Gastroesophageal sphincter (tissue), 4 donors: ENCODE measurements at places on chromosomes 4 and X. TPM values are rescaled to one million over a fixed set of nuclear protein-coding genes. Genes with fewer than 3 reads are reported as not detected.

The ESX1 gene
- not detected for total RNA-seq

The LDB2 gene
- 28.3 TPM for total RNA-seq

The NPY5R gene
- 0.12 TPM for total RNA-seq

The BRS3 gene
- not detected for total RNA-seq

The RHOXF2 gene
- not detected for total RNA-seq

The CSAG1 gene
- total RNA-seq, result not detected

GRCh38 chr4:11446155-11446811, 17.6 kb upstream of the HS3ST1 start:
- no peak for ATAC-seq
- no peak overlapping the region for H3K4me3 ChIP-seq
- H3K36me3 ChIP-seq, result no peaks in the 10 kb centered on the region
- peak overlapping the region; percentile 3 for H3K27ac ChIP-seq
- H3K27me3 ChIP-seq, result no peaks in the 10 kb centered on the region

GRCh38 chr4:183343730-183344129, 21.5 kb upstream of the CLDN24 start:
- no peak overlapping the region for H3K4me3 ChIP-seq
- no peak for ATAC-seq
- no peak overlapping the region for H3K27ac ChIP-seq
- H3K27me3 ChIP-seq, result peaks cover 49% of the 10 kb centered on the region

DNA sequence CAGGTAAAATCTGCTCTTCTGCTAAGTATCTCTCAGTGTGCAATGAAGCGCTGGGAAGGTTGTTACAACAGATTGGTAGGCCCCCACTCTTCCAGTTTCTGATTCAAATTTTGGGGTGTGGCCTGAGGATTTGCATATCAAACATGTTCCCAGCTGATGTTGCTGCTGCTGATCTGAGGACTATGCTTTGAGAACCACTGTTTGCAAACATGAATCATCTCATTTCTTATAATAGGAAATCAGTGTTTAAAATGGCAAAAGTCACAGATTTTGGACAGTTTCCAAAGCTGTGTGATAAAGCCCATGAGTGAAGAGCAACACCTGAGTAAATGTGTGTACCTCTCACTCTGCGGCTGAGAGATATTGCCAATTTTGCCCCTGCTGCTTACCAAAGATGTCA, 36.2 kb upstream of the NDNF start:
- H3K4me1 ChIP-seq, result no peaks in the 10 kb centered on the region
- no peak for ATAC-seq
- no peaks in the 10 kb centered on the region for H3K36me3 ChIP-seq
- no peaks in the 10 kb centered on the region for H3K27me3 ChIP-seq

GRCh38 chrX:3046253-3047240, 5.3 kb downstream of the ARSF start:
- H3K4me3 ChIP-seq, result no peak overlapping the region
- ATAC-seq, result no peak
- H3K4me1 ChIP-seq, result no peaks in the 10 kb centered on the region
- H3K27me3 ChIP-seq, result no peaks in the 10 kb centered on the region
- H3K36me3 ChIP-seq, result no peaks in the 10 kb centered on the region

GRCh38 chrX:130079824-130080406, 30.4 kb downstream of the ELF4 start:
- H3K4me1 ChIP-seq, result no peaks in the 10 kb centered on the region
- H3K4me3 ChIP-seq, result no peak overlapping the region
- no peaks in the 10 kb centered on the region for H3K27me3 ChIP-seq
- H3K27ac ChIP-seq, result no peak overlapping the region
- peak; percentile 64 for ATAC-seq
- no peaks in the 10 kb centered on the region for H3K36me3 ChIP-seq

- no peaks in the 10 kb centered on the region for H3K36me3 ChIP-seq
- no peak overlapping the region for H3K27ac ChIP-seq
- no peak for ATAC-seq
- H3K4me3 ChIP-seq, result no peak overlapping the region
Measured at GRCh38 chr4:80116516-80116915, 43.5 kb upstream of the ANTXR2 start.

GRCh38 chr4:658681-659667, 15.1 kb downstream of the ATP5ME start:
- no peak overlapping the region for H3K27ac ChIP-seq
- no peak for ATAC-seq
- H3K4me1 ChIP-seq, result peaks cover 12% of the 10 kb centered on the region
- H3K36me3 ChIP-seq, result no peaks in the 10 kb centered on the region
- no peak overlapping the region for H3K4me3 ChIP-seq

GRCh38 chr4:122156819-122157218, 4.7 kb downstream of the BLTP1 start:
- H3K27ac ChIP-seq, result no peak overlapping the region
- no peak overlapping the region for H3K4me3 ChIP-seq
- peaks cover 10% of the 10 kb centered on the region for H3K36me3 ChIP-seq
- ATAC-seq, result no peak
- H3K4me1 ChIP-seq, result peaks cover 52% of the 10 kb centered on the region

GRCh38 chr4:1078490-1078889, 34.9 kb downstream of the RNF212 start:
- H3K36me3 ChIP-seq, result no peaks in the 10 kb centered on the region
- ATAC-seq, result no peak
- no peaks in the 10 kb centered on the region for H3K4me1 ChIP-seq
- no peak overlapping the region for H3K4me3 ChIP-seq

- H3K27ac ChIP-seq, result no peak overlapping the region
- no peaks in the 10 kb centered on the region for H3K36me3 ChIP-seq
- no peaks in the 10 kb centered on the region for H3K27me3 ChIP-seq
- ATAC-seq, result no peak
- H3K4me3 ChIP-seq, result no peak overlapping the region
Measured at GRCh38 chr4:159006202-159006601, 96.7 kb upstream of the RAPGEF2 start.

DNA sequence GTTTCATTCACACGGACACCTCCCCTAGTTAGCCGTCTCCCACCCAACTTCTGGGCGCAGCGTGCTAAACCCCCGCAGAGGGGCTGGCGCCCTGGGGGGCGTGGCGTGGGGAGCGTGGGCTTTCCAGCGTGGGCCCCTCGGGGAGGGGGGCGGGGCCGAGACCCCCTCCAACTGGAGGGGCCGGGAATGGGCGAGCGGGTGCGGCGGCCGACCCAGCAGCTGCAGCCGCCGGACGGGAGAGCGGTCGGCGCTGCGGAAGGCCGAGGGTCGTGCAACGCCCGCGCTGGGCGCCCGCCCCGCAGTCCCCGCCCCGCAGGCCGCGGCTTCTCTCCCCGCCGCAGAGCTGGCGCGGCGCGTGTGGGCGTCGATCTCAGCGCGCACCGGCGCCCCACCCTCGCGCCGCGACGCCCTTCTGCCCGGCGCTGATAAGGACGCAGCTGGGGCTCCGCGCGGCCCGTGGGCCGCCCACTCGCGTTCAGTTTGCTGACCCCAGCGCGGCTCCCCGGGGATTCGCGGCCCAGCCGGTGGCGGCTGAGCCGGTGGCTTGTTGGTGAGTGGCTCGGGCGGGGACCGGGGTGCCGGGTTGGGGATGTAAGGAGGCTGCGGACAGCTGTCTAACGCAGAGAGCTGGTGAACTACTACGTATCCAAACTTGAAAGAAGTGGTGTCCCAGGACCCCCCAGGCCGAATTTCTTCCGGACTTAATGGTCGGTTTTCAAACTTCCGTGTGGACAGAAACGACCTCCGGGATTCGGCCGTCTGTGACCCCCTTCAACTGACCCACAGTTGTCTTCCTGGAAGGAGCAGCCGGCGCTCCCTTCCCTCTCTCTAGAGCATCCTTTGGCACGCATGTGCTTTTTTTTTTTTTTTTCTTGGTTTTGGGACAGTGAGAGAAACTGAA, 1.5 kb downstream of the FHDC1 start:
- ATAC-seq, result peak; percentile 56
- H3K27me3 ChIP-seq, result peaks cover 58% of the 10 kb centered on the region
- peaks cover 7% of the 10 kb centered on the region for H3K4me1 ChIP-seq

DNA sequence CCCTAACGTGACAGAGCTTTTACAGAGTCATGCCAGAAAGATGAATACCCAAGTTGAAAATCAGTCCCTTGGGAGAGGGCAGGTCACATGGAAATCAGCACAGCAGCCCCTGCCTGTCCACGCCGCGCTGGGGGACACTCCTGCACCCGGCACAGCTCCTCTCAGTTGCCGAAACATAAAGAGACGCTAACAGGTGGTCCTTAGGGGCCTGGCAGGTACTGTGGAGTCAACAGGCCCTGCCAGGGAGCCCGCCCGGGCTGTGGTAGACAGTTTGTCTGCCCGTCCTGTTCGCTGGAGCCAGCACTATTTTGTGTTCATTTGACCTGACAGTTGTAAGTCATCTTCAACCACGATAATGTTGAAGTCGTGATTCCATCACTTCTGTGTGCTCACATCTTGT, 30.5 kb downstream of the NELFA start:
- no peaks in the 10 kb centered on the region for H3K4me1 ChIP-seq
- no peaks in the 10 kb centered on the region for H3K27me3 ChIP-seq
- H3K36me3 ChIP-seq, result peaks cover 100% of the 10 kb centered on the region
- no peak for ATAC-seq
- no peak overlapping the region for H3K4me3 ChIP-seq
- no peak overlapping the region for H3K27ac ChIP-seq

- H3K27ac ChIP-seq, result no peak overlapping the region
- ATAC-seq, result no peak
- no peak overlapping the region for H3K4me3 ChIP-seq
- H3K27me3 ChIP-seq, result no peaks in the 10 kb centered on the region
Measured at GRCh38 chrX:37320541-37321203, 28.5 kb upstream of the PRRG1 start.

DNA sequence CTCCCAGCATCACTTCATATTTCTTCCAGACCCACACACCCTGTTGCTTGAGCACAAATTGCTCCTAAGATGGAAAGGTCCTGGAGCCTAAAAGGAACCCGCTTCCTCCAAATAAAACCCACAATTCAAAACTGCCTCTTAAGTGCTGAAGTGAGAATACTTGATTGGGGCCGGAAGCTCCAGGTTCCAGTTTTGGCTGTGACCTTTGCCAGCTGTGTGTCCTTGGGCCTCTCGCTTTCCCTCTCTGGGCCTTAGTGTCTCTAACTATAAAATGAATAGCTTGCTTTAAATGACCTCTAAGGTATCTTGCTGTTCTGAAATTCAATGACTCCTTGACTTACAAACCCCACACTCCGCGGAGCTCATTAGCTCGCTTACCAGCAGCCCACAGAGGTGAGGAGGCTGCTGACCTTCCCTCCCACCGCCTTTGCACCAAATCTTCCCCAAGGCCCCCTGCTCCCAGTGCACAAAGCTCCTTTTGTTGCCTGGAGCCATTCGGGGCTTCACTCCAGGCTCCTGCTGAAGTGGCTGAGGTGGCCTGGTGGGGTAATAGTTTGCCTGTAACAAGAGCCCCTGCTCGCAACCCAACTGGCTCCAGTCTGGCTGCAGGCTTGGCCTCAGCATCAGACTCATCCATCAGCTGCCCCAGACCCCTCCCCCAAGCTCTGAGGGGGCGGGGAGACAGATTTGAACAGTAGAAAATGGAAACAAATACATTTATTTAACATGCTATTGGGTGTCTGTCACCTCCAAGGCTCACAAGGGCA, 21.8 kb downstream of the STARD8 start:
- no peaks in the 10 kb centered on the region for H3K36me3 ChIP-seq
- H3K4me3 ChIP-seq, result no peak overlapping the region
- no peak for ATAC-seq
- no peaks in the 10 kb centered on the region for H3K27me3 ChIP-seq
- H3K4me1 ChIP-seq, result peaks cover 19% of the 10 kb centered on the region
- H3K27ac ChIP-seq, result no peak overlapping the region

- peak; percentile 80 for ATAC-seq
- H3K27me3 ChIP-seq, result no peaks in the 10 kb centered on the region
Measured at GRCh38 chrX:131762802-131763234, 218.9 kb downstream of the OR13H1 start.

- no peaks in the 10 kb centered on the region for H3K36me3 ChIP-seq
- no peaks in the 10 kb centered on the region for H3K27me3 ChIP-seq
- no peaks in the 10 kb centered on the region for H3K4me1 ChIP-seq
- ATAC-seq, result no peak
- no peak overlapping the region for H3K27ac ChIP-seq
- H3K4me3 ChIP-seq, result no peak overlapping the region
Measured at GRCh38 chr4:172892300-172892699, 276.3 kb upstream of the GALNT7 start.

GRCh38 chr4:70437197-70437596, 34.8 kb upstream of the MUC7 start:
- H3K27me3 ChIP-seq, result peaks cover 4% of the 10 kb centered on the region
- no peak overlapping the region for H3K27ac ChIP-seq
- ATAC-seq, result no peak
- no peak overlapping the region for H3K4me3 ChIP-seq
- no peaks in the 10 kb centered on the region for H3K4me1 ChIP-seq

- ATAC-seq, result no peak
- H3K27ac ChIP-seq, result no peak overlapping the region
- H3K4me1 ChIP-seq, result no peaks in the 10 kb centered on the region
- H3K4me3 ChIP-seq, result no peak overlapping the region
- H3K36me3 ChIP-seq, result no peaks in the 10 kb centered on the region
Measured at GRCh38 chrX:147699061-147699460, 212.7 kb upstream of the FMR1 start.

DNA sequence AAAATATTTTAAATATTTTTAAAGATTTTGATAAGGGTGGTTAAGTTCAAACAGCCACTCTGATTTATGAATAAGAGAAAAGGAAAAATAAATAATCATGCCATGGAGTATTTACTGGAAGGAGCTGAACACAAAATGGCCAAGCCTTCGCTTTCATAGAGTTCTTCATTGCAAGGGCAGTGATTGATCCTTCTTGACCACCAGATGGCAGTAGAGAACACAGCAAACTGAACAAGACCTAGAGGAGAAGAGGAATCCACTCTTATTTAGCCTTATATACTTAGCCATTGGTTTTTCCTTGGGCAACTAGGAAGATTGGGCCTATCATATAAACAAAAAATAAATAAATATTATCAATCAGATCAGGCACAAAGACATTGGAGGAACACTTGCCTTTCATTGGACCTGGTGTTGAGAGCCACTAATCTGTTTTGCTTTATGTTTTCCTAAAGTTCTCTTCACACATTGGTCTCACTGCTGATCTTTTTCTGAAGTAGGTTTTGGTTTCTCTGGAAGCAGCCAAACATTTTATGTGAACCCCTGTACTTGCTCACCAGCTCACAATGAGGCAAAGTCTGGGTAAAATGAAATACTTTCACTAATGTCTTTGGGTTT, 58.1 kb upstream of the PARM1 start:
- no peak overlapping the region for H3K27ac ChIP-seq
- ATAC-seq, result peak; percentile 80
- no peak overlapping the region for H3K4me3 ChIP-seq
- no peaks in the 10 kb centered on the region for H3K27me3 ChIP-seq
- H3K36me3 ChIP-seq, result no peaks in the 10 kb centered on the region
- no peaks in the 10 kb centered on the region for H3K4me1 ChIP-seq

DNA sequence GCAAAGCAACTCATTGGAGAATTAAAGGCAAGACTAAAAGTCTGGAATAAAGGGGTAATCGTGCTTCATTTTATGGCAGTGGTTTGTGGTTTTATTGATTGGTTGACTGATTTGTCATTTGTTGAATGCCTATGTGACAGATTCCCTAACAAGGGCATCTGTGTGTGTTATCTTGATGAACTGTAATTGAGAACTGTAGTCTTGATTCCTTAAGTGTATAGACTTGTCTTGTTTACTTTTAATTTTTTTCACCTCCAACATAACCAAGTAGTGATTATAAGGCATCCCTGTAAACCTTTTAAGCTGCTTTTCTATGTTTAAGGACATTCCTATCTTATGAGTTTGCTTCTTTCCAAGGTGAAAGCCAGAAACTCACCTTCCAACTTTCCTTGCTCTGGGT, 216.0 kb upstream of the TAPT1 start:
- no peak for ATAC-seq
- H3K27ac ChIP-seq, result no peak overlapping the region
- H3K4me3 ChIP-seq, result no peak overlapping the region
- H3K36me3 ChIP-seq, result no peaks in the 10 kb centered on the region
- H3K4me1 ChIP-seq, result no peaks in the 10 kb centered on the region
